ENCODE measurements at places on chromosomes 5 and 9.

- DNase-seq: no peak
These were observed 13.2 kb downstream of the TTC39B start for GRCh38 chr9:15293804-15294316.

DNA sequence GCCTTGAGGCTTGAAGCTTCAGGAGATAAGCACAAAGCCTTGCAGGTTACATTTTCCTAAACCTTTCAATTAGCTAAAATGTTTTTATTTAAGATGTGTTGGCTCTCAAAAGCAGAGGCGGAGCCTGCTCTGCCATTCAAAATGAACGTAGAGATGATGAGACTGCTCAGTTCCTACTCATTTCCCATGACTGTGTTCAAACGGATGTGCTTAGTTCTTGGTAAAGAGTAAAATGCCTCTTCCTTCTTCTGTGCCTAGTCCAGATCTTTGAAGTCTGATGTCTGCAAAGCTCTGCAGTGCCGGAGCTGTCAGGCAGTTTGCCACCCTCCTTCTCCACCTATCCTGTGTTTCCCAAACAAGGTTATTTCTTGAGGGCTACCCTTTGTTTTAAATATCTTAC, 46.3 kb upstream of the ADAMTSL1 start:
- DNase-seq: no peak

- no peak for DNase-seq
These were observed 44.6 kb downstream of the DMRT2 start for GRCh38 chr9:1094749-1095148.

DNA sequence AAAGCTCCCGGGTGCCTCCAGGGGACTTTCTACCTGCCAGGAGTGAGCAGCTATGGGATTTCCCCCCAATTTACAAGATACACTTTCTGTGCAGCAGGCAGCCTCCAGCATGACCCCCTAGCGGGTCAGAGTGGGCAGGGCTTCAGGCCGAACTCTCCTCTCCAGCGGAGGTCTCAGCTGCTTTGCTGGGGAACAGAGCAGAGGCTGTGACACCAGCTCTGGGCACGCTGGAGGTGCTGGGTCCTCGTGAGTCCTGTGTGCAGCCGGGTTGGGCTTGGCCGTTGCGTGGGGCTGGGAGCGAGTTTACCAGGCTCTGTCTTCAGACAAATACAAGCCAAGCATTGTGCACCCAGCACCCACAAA, 2.9 kb downstream of the NRARP start:
- DNase-seq: no peak

DNA sequence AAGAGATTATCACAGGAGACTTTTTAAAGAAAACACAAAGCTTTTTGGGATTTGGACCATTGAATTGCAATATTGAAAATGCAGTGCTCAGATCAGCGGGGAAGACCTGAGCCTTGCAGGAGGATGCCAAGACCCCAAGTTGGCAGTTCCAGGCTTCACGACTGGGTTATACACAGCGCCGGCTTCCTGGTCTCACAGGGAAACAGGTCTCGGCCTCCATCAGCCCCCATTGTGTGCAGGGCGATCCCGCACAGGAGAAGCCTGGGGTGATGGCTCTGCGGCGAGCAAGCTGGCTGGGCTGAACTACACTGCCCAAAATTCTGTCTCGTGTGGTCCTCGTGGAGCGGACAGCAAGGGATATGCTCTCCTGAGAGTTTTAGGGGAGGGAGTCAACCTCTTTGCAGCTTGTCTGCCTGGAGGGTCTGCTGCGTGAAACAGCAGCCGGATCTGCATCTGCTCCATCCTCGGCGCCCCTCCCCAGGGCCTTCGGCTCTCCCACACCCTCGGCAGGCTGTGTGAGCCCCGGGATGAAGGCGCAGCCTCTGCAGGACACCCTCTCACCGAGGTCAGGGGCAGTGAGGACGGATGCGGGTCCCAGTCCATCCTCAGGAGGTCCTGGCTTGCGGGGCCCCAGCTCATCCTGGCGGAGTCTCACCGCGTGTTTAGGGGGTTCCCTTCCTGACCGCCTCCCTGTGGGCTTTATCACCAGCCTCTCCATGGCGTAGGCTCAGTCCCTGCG, 60.6 kb downstream of the NSUN2 start:
- no peak for DNase-seq

DNA sequence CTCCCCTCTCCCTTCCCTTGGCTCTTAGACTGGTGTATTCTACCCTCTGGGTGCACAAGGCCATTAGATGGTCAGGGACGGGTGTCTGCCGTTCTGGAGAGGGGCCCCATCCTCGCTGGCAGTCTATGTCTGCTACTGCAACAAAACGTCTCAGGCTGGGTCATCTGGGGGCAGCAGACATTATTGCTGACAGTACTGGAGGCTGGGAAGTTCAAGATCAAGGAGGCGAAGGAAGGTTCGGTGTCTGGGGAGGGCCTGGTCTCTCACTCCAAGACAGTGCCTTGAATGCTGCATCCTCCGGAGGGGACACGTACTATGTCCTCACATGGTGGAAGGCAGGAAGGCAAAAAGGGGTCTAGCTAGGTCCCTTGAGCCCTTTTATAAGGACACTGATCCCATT, 93.4 kb upstream of the COL5A1 start:
- DNase-seq: no peak

DNA sequence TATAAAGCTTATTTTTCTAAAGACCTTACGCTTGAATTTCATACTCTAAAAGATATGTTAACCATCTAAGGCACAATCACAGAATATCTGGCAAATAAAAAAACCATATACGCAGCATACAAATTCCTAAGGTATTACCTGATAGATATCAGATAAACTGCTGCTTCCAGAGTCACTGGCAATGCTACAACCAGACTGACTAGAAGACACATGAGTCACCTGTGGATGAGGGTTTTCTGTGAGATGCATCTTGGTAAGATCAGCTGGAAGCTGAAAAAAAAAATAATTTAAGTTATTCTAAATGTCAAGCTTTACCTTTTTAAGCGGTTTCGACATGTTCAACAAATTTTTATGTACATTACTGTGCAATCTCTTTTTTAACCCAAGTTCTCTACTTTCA, 113.8 kb downstream of the RAPGEF6 start:
- no peak for DNase-seq

DNA sequence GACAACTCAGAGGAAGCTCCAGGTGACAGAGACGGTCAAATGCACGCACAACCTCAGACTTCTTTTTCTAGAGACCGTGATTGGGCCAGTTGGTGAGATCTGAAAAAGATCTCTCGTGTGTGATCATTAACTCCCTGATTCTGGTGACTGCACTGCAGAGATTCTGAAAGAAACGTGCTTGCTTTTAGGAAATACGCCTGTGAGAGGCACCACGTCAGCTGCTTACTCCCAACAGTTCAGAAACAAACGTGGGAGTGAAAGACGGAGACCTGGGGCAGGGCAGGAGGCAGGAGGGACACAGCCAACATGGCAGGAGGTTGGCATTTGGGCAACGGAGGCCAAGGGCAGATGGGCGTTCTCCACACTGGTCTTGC, 15.9 kb downstream of the SLC12A7 start:
- DNase-seq: no peak

DNA sequence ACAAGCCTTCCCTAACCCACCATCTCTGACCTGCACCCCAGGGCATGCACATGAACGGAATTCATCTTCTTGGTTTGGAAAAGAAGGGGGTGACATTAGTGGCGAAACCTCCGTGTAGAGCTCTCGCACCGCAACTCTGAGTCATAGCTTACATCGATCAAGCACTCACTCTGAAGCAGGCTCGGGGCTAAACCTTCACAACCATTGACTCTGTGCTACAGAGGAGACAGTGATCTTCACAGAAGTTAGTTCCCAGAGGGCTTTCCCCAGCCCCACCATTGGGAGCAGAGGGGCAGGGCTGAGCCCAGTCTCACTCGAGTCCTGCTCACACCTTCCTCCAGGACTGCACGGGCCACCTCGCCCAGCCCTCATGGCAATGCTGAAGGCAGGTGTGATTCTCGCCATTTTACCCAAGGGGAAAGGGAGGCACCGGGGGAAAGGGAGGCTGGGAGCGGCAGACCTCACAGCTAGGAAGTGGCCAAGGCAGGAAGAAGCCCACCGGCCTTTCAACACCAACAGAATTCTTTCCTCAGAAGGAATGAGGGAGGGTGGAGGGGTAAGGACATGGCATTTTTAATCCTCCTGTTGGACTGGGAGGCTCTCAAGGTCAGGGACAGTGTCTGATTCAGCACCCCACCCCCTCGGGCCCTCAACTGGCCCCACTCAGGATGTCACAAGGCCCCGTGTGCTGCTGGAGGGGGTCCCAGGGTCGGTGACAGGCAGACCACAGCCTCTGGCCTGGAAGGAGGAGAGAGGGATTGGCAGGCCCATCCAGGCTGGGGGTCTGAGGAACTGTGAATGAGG, 25.9 kb upstream of the IL17B start:
- DNase-seq: no peak

DNA sequence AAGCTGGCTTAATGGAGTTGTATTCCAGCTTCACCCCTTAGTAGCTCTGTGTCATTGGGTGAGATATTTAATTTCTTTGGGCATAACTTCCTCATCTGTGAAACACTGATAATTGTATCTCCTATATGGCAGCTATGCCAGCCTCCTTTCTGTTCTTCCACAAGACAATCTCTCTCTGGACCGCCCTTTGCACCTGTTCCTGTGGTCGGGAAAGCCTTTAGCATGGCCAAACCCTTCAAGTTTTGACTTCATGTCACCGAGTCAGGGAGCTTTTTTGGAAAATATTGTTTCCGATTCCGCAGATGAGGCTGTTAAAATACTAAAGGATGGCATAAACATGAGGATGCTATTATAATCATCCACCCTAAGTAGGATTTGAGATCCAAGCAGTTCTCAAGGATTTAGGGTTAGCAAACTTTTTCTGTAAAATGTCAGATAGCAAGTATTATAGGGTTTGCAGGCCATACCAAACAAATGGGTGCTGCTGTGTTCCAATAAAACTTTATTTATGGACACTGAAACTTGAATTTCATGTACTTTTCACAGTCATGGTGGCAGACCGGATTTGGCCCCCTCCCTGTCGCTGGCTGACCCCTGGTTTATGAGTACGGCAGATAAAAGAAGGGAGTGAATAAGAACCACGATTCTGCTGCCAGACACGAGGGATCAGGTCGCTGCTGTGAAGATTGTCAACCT, 695 bp upstream of the NDFIP1 start:
- no peak for DNase-seq

- peak; percentile 18 for DNase-seq
These were observed 1.4 kb upstream of the ADAMTSL2 start for GRCh38 chr9:133532937-133533668.

Measured in SK-N-MC (cell line).